Adipocyte (in vitro differentiated cells): ENCODE measurements at places on chromosomes 5 and 9.

DNA sequence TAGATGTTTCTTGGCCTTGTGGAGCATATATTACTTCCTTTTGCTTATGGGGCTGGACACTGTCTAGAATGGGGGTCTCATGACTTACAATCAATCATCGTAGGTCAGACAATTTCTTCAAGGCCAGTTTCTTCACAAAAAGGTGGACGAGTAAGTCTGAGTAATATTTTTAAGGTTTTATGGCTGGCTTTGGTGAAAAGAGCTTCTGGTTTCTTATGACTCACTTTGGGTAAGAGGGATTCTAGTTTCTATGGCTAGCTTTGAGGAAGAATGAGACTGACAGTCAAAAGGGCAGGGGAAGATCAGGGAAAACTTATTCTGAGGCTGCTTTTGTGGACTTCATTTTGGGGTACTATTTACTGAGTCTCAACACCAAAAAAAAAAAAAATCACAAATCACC is 2067.2 kb upstream of the C9orf72 start:
- DNase-seq = no peak

DNA sequence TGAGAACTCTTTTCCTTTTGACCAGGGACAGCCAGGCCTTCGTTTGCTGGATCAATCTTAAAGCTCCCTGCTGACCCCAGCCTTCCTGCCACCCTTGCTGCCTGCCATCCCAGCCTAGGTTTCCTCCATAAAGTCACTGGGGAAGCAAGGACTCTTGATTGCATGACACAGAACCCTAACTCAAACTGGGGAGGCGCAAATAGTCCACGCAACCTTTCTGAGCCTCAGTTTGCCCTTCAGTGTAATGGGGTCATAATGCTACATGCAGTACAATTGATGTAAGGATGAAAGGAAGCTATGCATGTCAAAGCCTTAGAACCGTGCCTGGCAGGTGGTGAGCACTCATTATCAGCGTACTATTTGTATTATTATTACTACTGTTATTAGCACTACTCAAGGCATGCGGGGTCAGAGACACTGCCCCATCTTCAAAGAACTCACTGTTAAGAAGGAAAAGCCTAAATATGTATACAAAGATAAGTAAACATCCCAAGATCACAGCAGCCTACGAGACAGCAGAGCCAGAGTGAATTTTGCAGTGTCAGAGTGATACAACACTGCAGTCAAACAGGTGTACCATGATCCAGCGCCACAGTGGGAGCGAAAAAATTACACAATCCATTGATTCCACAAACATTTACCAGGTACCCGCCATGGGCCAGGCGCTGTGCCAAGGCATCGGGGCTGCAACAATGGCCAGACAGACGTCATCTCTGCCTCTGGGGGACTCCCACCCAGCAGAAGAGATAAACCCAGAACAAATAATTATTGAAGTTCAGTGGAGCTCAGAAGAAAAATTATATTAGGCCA is 16.9 kb upstream of the CPLX2 start:
- no peak for DNase-seq

DNA sequence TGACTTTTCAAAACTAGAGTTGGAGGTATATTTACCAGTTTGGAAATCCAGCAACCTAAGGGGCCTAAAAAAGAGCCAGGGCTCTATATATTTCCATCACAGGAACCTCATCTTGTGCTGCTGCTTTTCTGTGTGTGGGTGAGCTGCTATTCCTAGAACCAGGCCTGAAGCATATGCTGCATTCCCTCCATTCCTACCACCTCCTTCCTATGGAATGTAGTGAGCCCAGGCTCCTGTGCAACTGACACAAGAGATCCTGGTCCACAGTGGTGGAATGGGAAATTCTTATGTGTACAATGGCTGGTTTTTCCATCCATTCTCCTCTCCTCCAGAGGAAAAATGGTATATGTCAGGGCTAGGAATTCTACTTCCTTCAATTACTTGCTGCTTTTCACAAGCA is 39.1 kb downstream of the SPEF2 start:
- peak; percentile 64 for DNase-seq

GRCh38 chr5:140136624-140137023 is 10.9 kb downstream of the IGIP start:
- DNase-seq = no peak

GRCh38 chr9:91809581-91810285 is 140.3 kb downstream of the ROR2 start:
- DNase-seq = peak; percentile 62

GRCh38 chr9:22068369-22068768 is 59.3 kb upstream of the CDKN2B start:
- no peak for DNase-seq

GRCh38 chr5:170211575-170212334 is 21.0 kb upstream of the C5orf58 start:
- DNase-seq = no peak

DNA sequence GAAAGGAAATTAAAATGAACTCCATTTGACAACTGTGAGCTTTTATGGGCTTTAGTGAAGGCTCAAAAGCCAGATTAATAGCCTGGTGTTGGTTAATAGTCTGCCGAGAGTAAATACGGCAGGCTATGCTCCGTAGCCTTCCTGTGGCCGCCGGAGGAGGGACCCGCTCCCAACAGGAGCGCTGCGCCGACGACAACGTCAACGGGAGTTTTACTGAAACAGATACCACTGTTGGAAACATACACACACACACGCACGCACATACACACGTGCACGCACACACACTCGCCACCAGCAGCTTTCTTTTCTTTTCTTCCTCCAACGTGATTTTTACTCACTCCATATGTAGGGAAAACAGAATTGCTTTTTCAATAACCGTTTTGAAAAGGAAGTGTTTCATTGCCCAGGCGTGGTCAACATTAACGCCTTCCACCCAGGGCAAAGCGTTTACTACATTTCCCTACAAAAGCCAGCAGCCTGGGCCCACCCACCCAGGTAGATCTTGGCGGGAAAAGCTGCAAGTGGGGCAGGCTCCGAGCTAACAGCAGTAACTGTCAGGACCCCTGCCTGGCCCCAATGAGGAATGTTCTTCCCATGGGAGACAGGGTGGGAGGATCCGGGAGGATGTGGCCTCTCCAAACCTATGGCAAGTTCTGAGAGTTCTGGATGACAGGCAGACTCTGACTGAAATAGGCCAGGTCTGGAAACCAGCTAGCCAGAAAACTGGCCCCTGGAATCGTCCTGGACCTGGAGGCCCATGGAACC is 72.3 kb downstream of the PAX5 start:
- DNase-seq = no peak

- DNase-seq = no peak
Observed at GRCh38 chr5:132526974-132527564, 16.3 kb downstream of the IL5 start.

GRCh38 chr9:116278326-116278725 is 124.7 kb downstream of the PAPPA start:
- DNase-seq = no peak

- DNase-seq = no peak
Observed at GRCh38 chr5:10666531-10667299, 94.3 kb downstream of the DAP start.

GRCh38 chr5:116487045-116487444 is 87.6 kb downstream of the SEMA6A start:
- DNase-seq = no peak

GRCh38 chr5:56715986-56716385 is 99.4 kb upstream of the MAP3K1 start:
- no peak for DNase-seq

- DNase-seq = peak; percentile 48
Observed at GRCh38 chr5:158050421-158050820, 191.5 kb upstream of the CLINT1 start.

- DNase-seq = no peak
Observed at GRCh38 chr5:65938256-65938655, 11.9 kb downstream of the ERBIN start.

DNA sequence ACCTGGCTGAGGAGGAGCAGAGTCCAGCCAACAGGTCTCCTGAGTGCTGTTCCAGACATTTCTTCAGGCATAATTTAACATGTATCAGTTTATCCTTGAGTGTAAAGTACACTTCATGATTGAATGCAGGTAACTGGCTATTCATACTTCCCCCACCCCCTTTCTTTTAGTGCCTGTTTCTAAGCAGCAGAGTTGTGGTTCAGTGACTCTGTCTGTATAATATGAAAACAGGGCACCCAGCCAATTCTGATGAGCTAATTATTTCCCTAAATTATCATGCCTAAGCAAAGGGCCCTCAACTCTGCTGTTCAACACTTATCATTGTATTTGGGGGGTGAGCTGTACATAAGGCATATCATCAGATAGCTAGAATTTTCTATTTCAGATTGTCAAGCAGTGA is 51.9 kb upstream of the ZSWIM6 start:
- peak; percentile 59 for DNase-seq

- DNase-seq = peak; percentile 87
Observed at GRCh38 chr9:13033959-13034693, 245.4 kb downstream of the MPDZ start.
